ENCODE measurements at places on chromosomes 11 and 22. TPM values are rescaled to one million over a fixed set of nuclear protein-coding genes. Genes with fewer than 3 reads are reported as not detected.
A peak's percentile ranks its signal among the peaks of the same experiment; 100 is the strongest.

GRCh38 chr22:28410050-28410816 lies 269.4 kb downstream of the TTC28 start:
- no peak for DNase-seq

Gene SHANK3
- total RNA-seq: 0.90 TPM

GRCh38 chr22:17281026-17281425 lies 61.8 kb upstream of the ADA2 start:
- no peak for DNase-seq

- no peak for DNase-seq
Measured at GRCh38 chr11:7170431-7170830, 81.3 kb upstream of the SYT9 start.

DNA sequence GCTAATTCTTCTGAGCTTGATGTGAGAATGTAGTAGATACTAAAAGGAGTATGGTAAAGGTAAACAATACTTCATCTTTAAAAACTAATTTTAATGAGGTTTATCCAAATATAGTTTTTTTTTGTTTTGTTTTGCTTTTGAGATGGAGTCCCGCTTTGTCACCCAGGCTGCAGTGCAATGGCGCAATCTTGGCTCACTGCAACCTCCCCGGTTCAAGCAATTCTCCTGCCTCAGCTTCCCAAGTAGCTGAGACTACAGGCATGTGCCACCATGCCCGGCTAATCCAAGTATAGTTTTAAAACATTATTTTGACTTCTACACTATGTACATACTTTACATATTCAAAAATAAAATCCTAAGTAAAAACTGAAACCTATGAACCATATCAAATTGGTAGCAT lies 4.1 kb downstream of the ZBTB44 start:
- DNase-seq: no peak

GRCh38 chr22:23534201-23534850 lies 45.8 kb downstream of the IGLL1 start:
- DNase-seq: no peak

Gene SCN2B
- under 0.01 TPM for total RNA-seq

Gene CCDC157
- 0.38 TPM for total RNA-seq

Gene CD81
- total RNA-seq: 219 TPM

GRCh38 chr22:37220543-37220981 lies 8.3 kb upstream of the SSTR3 start:
- no peak for DNase-seq

Gene GGTLC3
- total RNA-seq: not detected

- no peak for DNase-seq
Measured at GRCh38 chr11:64768300-64768694, 8.5 kb upstream of the PYGM start.

GRCh38 chr11:129979046-129979605 lies 23.5 kb downstream of the PRDM10 start:
- no peak for DNase-seq

DNA sequence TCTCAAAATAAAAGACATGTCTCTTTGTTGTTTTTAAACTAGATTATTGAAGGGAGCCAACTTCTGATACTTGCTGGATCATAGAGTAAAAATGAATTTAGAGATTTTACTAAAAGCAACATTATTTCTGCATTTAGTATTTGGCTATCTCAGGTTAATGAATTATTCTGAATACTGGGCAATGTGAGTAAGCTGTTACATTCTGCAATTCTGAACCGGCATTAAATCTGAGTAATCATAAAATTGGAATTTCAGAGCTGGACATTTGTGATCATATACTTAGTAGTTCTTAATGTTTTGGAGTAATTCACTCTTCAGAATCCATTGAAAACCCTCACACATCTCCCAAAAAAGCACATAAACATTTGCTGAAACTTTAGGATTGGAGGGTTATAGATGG lies 11.5 kb downstream of the POLD3 start:
- DNase-seq: no peak

DNA sequence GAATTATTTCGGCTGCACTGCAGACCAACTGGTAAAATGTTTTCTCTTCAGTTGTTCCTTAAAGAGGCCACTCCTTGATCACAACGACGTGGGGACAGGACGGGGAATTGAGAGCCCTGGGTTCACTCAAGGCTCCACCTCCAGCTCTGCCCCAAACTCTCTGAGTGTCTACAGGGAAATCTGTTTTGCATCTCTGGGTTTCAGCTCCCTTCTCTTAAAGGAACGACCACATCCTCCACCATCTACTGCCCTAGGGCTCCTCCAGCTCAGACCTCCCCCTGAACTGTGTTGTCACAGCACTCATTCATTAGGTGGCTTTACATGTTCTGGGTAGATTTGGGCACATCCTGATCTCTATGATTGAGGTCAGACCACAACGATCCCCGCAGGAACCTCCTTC lies 5.1 kb upstream of the PPFIA1 start:
- no peak for DNase-seq

- no peak for DNase-seq
Measured at GRCh38 chr11:63762654-63763495, 5.7 kb downstream of the ZFTA start.

DNA sequence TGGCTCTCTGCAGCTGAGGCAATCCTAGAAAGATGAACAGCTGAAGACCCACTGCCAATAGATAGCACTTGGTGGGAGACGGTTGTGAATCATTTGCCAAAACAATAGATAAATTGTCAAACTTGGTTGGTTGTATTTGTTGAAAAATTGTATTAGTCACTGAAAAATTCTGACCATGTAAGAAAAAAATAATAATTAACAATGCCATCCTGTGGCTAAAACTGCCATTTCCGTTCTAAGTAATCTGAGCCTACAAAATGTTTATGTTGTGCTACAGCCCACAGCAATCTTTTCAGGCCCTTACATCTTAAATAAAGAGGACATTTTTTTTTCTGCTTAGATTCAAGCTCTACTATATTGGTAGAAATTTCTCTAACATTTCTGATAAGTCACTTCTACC lies 103.2 kb upstream of the ANO3 start:
- DNase-seq: peak; percentile 36

Gene GRM5
- under 0.01 TPM for total RNA-seq

Gene VSIG10L2
- 0.38 TPM for total RNA-seq

DNA sequence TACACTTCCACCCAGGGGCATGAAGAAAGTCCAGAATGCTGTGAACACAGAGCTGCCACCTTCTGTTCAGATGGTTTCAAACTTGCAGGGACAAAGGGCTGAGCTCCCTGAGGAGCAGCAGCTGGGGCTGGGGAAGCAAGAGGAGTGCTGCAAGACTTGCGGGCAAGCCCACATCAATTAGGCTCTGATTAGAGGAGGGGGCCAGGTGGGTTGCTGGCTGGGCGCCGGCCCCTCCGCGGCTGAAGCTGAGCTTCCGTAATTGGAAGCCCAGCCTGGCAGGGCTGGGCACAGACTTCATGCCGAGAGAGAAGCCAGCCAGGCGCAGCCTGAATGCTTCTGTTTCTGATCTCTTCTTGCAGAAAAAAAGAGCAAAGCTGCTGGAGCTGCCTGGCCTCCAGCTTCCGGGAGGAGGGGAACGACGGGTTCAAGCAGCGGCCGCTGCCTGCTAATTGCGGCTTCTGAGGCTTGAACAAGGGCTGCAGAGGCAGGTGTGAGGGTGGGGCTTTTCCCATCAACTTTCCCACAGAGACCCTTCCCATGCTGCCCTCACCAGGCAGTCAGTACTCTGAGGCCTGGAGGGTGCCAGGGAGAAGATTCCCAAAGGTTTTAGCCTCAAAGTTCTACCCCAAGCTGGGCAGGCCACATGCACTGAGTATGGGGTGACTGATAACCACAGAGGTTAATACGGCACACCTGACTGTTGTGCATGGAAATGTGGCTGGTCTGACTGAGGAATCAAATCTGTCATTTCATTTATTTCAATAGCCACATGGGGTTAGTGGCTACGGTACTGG lies 91.1 kb upstream of the LMO1 start:
- DNase-seq: peak; percentile 21

Gene MIOX
- not detected for total RNA-seq

DNA sequence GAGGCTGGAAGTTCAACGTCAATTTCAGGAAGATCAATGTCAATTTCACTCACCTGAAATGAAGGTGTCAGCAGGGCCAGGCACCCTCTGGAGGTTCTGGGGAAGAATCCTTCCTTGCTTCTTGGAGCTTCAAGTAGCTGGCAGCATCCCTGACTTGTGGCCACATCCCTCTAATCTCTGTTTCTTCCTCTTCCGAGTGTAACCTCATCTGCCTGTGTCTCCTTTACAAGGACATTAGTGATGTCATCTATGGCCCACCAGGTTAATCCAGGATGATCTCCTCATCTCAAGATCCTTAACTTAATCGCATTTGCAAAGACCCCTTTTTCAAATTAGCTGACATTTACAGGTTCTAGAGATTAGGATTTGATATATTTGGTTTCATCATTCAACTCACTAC lies 240.8 kb upstream of the MTNR1B start:
- DNase-seq: no peak

DNA sequence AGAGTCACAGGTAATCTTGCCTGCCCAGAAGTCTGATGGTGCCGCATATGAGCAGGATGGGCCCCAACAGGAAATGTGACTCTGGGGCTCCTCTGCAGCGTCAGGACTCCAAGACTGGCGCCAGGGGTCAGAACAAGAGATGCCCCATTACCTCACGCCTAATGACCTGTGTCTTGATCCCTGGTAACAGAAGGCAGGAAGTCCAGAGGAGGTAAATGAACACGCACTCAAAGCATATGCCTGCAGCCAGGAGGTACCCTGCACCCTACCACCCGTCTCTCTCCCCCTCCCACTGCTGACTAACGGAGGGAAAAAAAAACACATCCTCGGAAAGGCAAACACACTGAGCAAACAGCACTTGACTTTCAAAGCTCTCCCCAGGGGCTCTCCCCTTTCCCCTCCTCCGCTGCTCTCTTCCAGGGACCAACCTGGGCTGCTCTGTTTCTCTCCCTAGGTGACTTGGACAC lies 37.3 kb downstream of the ABCC8 start:
- DNase-seq: peak; percentile 4

DNA sequence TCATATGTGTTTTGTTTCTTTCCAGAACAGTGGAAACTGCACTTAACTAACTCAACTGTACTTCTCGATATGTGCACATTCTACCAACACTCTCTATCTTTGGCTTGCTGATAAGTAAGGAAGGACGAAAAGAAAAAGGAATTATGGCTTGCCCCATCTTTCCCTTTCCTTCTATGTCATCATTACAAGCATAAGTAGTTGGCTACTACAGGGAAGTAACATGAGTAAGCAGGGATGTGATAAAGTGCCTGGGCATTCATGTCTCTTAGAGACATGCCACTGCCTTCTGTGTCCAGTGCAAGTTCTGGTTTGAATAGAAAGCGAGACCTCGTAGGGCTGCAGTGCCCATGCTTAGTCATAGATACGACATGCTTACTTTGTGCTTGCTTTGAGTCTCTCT lies 342.5 kb downstream of the ETS1 start:
- peak; percentile 71 for DNase-seq

Gene CHADL
- 1.6 TPM for total RNA-seq

Gene LIF
- total RNA-seq: under 0.01 TPM

DNA sequence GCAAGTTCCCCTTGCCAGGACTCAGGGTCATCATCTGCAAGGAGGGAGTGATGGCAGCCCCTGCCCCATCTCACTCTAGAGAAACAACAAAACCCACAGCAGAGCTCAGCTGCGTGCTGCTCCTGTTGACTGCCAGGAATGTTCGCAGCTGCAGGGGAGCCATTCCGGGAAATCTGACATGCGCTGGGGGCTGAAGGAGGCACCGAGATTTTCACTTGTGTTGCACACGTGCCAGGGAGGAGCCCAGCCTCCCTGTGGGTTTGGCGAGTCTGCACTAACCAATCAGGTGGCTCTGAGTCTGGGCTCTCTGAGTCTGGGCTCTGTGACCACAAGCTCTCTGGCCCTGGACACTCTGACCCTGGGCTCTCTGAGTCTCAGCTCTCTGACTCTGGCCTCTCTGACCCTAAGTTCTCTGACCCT lies 10.5 kb downstream of the FGF3 start:
- DNase-seq: no peak

- DNase-seq: peak; percentile 25
Measured at GRCh38 chr22:45090497-45090910, 73.2 kb upstream of the NUP50 start.

- DNase-seq: no peak
Measured at GRCh38 chr11:124891373-124891861, 6.2 kb downstream of the ROBO4 start.

Gene SPDYC
- not detected for total RNA-seq

DNA sequence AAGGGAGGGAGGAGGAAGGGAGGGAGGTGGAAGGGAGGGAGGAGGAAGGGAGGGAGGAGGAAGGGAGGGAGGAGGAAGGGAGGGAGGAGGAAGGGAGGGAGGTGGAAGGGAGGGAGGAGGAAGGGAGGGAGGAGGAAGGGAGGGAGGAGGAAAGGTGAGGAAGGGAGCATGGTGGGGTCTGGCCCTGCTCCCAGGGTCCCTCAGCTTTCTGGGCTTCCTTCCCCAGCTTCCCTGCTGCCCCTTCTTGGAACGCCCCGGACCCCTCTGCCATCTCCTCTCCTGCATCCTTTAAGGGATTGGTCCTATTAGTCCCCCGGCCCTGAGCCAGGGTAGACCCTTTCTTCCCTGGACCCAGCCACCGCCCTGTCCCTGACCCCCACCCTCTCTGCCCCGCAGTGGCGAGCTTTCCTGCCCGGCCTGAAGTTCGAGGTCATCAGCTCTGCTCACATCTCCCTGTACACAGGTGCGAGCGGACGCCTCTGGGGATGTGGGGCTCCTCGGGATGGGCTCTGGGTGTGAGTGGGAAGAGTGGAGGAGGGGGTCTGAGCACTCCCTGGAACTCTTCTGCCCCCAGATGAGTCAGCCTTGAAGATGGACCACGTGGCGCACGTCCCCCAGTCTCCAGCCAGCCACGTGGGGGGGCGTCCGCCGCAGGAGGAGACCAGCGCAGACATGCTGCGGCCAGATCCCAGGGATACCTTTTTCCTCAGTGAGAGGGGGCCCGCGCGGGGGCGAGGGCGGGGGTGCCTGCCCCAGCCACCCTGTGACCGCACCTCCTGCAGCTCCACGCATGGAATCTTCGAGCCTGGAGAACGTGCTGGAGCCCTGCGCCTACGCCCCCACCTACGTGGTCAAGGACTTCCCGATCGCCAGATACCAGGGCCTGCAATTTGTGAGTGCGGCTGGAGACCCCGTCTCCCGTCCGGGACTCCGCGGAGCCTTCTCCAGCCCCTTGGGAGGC lies 6.0 kb downstream of the B4GALNT4 start:
- no peak for DNase-seq

- DNase-seq: no peak
Measured at GRCh38 chr22:48685767-48686166, 1141.9 kb downstream of the BRD1 start.

DNA sequence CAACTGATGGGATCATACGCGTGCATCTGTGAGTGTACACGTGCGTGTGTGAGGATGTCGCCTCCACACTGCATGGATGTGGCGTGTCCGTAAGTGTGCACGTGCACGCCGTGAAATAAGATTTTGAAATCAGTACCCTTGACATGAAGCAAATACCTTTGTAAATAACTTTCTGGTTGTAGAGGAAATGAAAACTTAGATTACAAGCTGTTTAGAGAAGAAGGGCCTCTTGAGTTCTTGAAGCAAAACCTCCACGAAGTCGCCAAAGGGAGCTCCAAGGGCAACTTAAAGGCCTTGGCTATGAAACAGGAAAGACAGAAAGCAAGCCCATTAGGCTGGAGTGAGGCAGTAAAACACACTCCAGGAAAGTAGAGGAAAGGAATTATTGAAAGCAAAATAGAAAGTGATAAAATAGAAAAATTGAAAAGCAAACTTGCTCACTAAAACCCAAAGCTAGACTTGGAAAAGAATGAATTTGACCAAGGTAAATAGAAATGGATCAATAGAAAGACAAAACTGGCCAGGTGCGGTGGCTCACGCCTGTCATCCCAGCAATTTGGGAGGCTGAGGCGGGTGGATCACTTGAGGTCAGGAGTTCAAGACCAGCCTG lies 29.7 kb upstream of the TOLLIP start:
- no peak for DNase-seq

Gene PATE2
- not detected for total RNA-seq

- no peak for DNase-seq
Measured at GRCh38 chr22:22553735-22554586, 5.1 kb downstream of the PRAME start.

Gene APOL4
- total RNA-seq: under 0.01 TPM

All from bronchial epithelial cell (primary cell).